D341Med (cell line): ENCODE measurements at places on chromosomes 7 and 10.

DNA sequence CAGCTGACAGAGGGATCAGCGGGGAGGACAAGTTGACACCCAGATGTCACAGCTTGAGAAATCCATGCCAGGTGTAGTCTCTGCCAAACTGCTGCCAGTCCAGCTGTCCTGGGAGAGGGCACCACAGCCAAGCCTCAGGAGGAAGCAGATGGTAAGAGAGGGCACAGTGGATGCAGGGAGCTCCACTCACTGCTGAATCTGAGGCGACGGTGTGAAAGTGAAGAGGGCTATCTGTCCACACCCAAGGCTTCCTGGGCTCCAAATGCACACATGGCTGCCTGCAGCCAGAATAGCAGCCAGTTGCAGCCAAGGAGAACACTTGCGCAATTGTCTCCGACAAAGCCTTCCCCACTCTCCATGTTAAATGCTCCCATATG lies 502.4 kb downstream of the GRID1 start:
- DNase-seq = no peak

- DNase-seq = no peak
Observed at GRCh38 chr7:66443946-66444345, 184.7 kb upstream of the KCTD7 start.

DNA sequence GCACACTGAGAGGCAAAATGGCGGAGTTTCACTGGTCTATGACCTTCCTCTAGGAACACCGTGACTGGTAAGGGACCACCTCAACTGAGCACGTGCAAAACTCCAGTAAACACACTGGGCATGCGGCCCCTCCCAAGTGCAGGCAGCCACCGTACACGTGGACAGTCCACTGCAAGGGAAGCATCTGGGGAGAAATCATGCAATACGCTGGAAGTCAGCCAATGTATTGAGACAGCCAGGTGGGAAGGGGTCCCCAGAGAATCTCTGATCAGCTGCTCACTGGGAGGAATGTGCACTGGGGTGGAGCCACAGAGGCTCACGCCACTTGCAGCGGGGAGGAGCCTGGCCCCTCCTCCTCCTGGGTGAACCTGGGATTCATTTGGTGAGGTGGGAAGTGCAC lies 49.3 kb downstream of the CFAP46 start:
- no peak for DNase-seq

DNA sequence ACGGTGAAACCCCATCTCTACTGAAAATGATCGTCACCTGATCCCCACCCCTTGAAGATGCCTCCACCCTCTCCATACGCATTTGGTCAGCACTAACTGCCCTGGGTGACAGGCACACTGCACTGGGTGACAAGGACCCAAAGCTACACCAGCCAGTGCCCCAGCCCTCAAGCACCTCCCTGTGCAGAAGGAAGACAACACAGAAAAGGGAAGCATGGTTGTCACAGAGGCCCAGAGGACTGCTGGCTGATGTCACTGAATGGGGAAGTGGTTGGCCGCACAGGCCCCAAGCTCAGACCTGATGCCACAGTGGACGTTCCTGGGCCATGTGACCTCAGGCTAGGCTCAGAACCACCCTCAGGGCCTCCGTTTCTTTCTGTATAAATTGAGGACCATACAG lies 4.2 kb upstream of the PILRA start:
- DNase-seq = no peak

- no peak for DNase-seq
Observed at GRCh38 chr7:40301486-40302068, 166.8 kb downstream of the SUGCT start.

- no peak for DNase-seq
Observed at GRCh38 chr10:132697578-132698200, 88.3 kb downstream of the NKX6-2 start.

DNA sequence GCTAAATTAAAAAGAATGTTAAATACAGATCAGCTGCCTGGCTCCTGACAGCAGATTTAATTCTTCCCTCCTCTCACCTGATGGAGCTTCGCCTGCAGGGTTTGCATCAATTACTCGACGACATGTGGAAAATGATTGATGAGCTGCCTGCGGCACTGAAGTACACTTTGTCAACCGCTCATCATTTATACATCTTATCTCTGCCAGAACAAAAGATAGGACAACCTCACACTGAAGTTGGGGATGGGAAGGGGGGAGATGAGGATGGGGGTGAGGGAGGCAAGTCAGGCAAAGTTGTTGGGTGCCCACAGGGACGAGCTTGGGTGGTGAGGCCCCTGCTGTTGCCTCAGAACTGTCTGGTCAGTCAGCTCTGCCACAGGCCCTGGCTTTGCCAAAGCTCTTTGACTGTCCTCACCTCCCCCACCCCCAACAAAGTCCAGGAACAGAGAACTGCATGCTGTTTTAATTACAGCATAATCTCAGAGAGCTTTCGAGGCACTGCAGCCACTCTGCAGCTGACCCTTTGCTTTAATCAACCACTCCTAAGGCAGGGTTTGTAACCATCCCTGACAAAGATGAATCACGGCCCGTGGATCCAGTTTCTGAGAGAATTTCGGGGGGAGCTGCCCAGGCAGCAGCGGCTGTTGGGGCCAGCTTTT lies 702.3 kb downstream of the LRMDA start:
- DNase-seq = no peak

DNA sequence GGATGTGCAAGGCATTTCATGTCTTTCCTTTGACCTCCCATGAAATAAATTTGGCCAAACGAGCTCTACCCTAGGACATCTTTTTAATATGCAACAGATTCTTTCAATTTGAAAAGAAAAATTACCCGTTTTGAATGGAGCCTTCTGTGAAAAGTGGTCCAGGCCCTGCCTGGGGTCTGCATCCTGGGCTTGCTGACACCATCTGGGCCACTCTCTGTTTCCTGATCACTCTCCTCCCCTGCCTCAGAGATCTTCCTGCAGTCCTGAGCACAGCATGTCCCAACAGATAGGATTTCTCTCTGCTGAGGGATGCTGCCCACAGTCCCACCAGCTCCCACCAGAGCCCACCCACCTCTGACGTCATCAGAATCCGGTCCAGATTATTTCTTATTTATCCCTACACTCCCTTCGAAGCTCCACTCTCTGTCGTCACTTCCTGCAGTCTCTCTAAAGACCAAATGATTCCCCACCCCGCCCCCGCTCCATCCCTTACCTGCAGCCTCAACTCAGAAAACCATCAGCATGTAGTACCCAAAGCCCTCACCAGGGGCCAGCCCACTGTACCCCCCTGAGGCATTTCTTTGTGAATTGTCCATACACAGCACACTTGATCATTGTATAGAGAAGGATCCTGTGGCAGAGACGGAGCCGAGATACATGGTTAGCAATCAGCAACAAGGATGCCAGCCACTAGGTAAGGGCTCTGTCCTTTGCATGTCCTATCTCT lies 192.1 kb upstream of the MGMT start:
- no peak for DNase-seq
